ENCODE measurements at places on chromosomes 4 and X.

DNA sequence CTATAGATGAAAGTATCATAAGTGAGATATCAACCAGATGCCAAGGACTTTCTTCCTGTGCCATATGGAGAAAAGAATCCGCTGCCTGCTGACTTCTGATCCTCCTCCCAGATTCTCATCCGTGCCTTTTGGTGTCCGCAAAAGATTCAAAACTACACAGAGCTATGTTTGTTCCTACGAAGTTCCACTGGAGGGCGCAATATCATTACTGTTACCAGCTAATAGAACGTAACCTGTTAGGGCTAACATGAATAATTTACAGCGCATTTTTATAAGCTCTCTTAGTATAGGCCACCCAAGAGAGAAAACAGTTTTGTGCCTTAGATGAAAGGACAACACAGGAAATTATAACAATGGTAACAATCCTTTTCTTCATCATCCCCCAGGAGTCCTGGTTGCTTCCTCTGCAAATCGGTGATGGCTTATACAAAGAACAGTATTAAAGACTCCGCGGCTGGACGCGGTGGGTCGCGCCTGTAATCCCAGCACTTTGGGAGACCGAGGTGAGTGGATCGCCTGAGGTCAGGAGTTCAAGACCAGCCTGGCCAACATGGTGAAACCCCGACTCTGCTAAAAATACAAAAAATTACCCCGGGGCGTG is 22.8 kb upstream of the CENPVL3 start:
- H3K36me3 ChIP-seq: no peaks in the 10 kb centered on the region
- H3K27me3 ChIP-seq: no peaks in the 10 kb centered on the region
- no peaks in the 10 kb centered on the region for H3K4me1 ChIP-seq

GRCh38 chrX:31223817-31224216 is 152.0 kb upstream of the FTHL17 start:
- no peaks in the 10 kb centered on the region for H3K4me1 ChIP-seq
- H3K27me3 ChIP-seq: no peaks in the 10 kb centered on the region
- peak; percentile 81 for DNase-seq
- no peak overlapping the region for H3K4me3 ChIP-seq

GRCh38 chrX:40298069-40298468 is 200.3 kb upstream of the BCOR start:
- no peaks in the 10 kb centered on the region for H3K36me3 ChIP-seq
- H3K4me3 ChIP-seq: no peak overlapping the region
- DNase-seq: no peak
- H3K27me3 ChIP-seq: no peaks in the 10 kb centered on the region
- H3K4me1 ChIP-seq: no peaks in the 10 kb centered on the region

DNA sequence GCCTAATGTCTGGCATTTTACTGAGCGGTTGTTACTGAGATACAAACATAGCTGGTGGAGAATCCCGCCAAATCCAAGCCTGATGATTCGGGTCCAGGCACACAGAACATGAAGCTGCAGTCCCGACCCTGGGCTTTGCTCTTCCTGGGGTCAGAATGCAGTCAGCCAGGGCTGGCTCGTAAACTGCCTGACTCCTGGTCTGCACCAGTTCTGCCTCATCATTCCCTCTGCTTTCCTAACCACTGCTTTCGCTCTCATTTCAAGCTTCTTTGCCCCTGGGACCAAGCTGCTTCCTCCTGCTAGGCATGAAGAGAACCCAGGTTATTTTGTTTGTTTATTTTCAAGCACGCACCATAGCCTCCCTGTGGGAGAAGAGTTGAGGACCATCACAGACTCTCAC is 39.3 kb downstream of the GATB start:
- H3K27me3 ChIP-seq: no peaks in the 10 kb centered on the region
- no peak overlapping the region for H3K27ac ChIP-seq
- no peaks in the 10 kb centered on the region for H3K4me1 ChIP-seq
- no peaks in the 10 kb centered on the region for H3K36me3 ChIP-seq

DNA sequence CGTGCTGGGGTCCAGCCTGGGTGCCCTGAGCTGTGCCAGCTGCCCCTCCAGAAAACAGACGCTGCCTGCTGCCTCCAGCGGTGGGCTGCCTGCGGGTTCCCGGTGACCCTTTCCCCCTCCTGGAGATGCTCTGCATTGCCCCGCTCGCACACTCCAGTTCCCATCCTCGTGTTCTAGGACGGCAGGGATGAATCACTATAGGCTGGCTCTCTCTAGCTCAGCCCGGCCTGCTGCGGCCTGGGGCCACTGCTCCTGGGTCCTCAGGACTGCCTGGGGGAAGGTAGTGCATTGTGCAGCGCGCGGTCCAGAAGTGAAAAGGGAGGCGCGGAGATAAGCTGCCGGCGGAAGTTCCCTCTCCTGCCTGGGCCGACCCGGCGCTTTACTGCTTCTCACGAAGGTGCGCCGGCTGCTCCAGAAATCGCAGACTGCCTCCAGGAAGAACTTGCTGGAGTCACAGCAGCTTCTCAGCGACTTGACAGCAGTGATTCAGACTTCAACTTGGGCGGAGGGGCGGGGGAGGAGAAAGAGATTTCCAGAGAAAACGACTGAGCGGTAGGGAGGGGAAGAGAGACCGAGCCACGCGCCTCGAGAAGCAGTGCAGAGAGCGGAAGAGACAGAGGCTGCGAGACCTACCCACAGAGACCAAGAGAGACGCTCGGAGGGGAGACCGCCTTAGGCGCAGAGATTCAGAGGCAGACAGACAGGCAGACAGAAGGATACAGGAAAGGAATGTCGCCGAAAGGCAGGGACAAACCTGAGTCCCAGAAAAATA is 6.7 kb upstream of the MSX1 start:
- peaks cover 6% of the 10 kb centered on the region for H3K4me1 ChIP-seq
- H3K27ac ChIP-seq: peak overlapping the region; percentile 65
- peak overlapping the region; percentile 15 for H3K4me3 ChIP-seq
- H3K27me3 ChIP-seq: peaks cover 10% of the 10 kb centered on the region

- H3K36me3 ChIP-seq: no peaks in the 10 kb centered on the region
- H3K4me1 ChIP-seq: no peaks in the 10 kb centered on the region
- no peak overlapping the region for H3K27ac ChIP-seq
- peaks cover 5% of the 10 kb centered on the region for H3K27me3 ChIP-seq
- no peak overlapping the region for H3K4me3 ChIP-seq
- DNase-seq: no peak
Measured at GRCh38 chr4:1565598-1566295, 118.4 kb downstream of the FAM53A start.

- no peaks in the 10 kb centered on the region for H3K4me1 ChIP-seq
- no peak overlapping the region for H3K4me3 ChIP-seq
- no peaks in the 10 kb centered on the region for H3K36me3 ChIP-seq
- H3K27me3 ChIP-seq: no peaks in the 10 kb centered on the region
Measured at GRCh38 chr4:185086053-185086452, 57.0 kb upstream of the SLC25A4 start.

GRCh38 chr4:140260227-140260626 is 106.2 kb upstream of the MAML3 start:
- peak; percentile 87 for DNase-seq
- peaks cover 22% of the 10 kb centered on the region for H3K4me1 ChIP-seq
- no peaks in the 10 kb centered on the region for H3K36me3 ChIP-seq
- no peak overlapping the region for H3K27ac ChIP-seq
- H3K4me3 ChIP-seq: no peak overlapping the region

- peak within 1 kb of the TSS; percentile 53 for H3K4me3 ChIP-seq
- H3K36me3 ChIP-seq: no peaks in the 10 kb centered on the region
- H3K4me1 ChIP-seq: no peaks in the 10 kb centered on the region
- H3K27me3 ChIP-seq: no peaks in the 10 kb centered on the region
- DNase-seq: peak; percentile 52
- H3K27ac ChIP-seq: no peak within 1 kb of the TSS
Measured at GRCh38 chrX:106726485-106727437, at the start of gene RNF128. TSS of gene RNF128 (plus strand) at chrX:106726701. CDS start at chrX:106726914, 213 bp downstream.

GRCh38 chr4:111618908-111619307 is 526.3 kb upstream of the FAM241A start:
- no peaks in the 10 kb centered on the region for H3K27me3 ChIP-seq
- no peak overlapping the region for H3K4me3 ChIP-seq
- no peaks in the 10 kb centered on the region for H3K36me3 ChIP-seq
- peak; percentile 74 for DNase-seq

- no peak for DNase-seq
- peaks cover 5% of the 10 kb centered on the region for H3K4me1 ChIP-seq
- no peaks in the 10 kb centered on the region for H3K27me3 ChIP-seq
- no peak overlapping the region for H3K4me3 ChIP-seq
- H3K36me3 ChIP-seq: no peaks in the 10 kb centered on the region
Measured at GRCh38 chrX:37875675-37876074, 28.3 kb upstream of the DYNLT3 start.

DNA sequence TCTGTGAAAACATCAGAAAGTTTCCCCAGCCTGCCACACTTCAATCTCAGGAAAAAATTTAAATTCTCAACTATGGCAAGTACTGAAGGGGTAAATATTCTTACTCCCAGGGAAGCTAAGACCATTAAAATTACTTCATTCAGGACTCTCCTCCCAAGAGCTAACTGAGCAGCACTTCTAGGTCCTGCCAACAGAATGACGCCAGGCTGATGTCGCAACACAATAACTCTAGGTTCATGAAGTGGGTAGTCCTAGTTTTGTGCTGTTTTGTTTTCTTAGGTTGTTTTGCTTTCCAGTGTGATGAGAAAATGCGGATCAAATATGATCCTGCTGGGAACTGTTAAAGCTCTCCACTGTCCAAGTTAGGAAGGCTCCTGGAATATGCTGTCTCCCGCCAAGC is 180.0 kb downstream of the NKX6-1 start:
- H3K27ac ChIP-seq: no peak overlapping the region
- H3K27me3 ChIP-seq: no peaks in the 10 kb centered on the region
- no peak overlapping the region for H3K4me3 ChIP-seq
- H3K4me1 ChIP-seq: no peaks in the 10 kb centered on the region
- peak; percentile 50 for DNase-seq

All from fibroblast of lung (primary cell).